ENCODE measurements at places on chromosomes 11 and 22.
A peak's percentile ranks its signal among the peaks of the same experiment; 100 is the strongest.

DNA sequence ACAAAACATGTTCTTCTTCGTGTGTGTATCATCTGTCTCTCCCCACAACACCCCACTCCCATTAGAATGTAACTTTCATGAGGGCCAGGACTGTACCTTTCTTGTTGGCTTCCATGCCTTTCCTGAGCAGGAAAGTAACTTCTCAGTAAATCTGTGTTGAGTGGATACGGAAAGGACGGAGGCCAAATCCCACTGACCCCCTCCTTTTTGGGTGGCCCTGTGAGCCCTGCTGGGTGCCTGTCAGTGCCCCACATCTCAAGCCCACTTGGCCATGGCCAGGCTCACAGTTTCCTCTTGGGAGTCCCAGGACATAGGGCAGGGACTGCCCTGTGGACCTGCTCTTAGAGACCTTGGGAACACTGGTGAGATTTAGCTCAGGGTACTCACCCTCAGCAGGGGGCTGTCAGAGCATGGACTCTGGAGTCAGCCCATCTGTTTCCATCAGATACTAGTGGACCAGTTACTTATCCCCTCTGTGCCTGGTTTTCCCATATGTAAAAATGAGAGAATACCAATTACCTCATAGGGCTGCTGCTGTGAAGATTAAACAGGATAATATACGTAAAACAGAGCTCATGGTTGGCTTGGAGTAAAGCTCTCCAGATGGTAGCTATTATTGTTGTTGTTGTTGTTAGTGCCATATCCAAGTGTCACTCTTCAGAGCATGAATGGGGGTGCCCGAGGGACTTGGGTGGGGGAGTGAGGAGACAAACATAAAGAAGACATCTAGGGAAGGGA is 1.0 kb upstream of the C11orf96 start:
- no peak for DNase-seq

GRCh38 chr11:125431481-125431880 is 64.6 kb downstream of the FEZ1 start:
- no peak for DNase-seq

- no peak for DNase-seq
Measured at GRCh38 chr11:71101046-71101445, 151.3 kb downstream of the SHANK2 start.

DNA sequence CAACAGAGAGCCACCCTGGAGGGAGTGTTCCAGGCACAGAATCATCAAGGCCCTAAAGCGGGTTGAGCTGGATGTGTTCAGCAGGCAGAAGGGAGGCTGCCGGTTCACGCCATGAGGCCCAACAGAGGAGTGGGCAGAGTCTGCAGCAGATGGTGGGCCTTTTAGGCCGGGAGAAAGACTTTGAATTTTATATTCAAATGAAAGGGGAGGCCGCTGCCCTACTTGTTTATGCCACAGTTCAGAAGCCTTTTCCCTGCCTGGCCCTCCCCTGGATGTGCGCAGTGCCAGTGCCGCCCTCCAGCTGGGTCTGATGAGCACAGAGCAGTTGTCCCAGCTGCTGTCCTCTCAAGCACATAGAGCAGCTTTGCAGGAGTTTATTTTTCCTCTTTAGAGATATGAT is 46.9 kb upstream of the TTC12 start:
- no peak for DNase-seq

DNA sequence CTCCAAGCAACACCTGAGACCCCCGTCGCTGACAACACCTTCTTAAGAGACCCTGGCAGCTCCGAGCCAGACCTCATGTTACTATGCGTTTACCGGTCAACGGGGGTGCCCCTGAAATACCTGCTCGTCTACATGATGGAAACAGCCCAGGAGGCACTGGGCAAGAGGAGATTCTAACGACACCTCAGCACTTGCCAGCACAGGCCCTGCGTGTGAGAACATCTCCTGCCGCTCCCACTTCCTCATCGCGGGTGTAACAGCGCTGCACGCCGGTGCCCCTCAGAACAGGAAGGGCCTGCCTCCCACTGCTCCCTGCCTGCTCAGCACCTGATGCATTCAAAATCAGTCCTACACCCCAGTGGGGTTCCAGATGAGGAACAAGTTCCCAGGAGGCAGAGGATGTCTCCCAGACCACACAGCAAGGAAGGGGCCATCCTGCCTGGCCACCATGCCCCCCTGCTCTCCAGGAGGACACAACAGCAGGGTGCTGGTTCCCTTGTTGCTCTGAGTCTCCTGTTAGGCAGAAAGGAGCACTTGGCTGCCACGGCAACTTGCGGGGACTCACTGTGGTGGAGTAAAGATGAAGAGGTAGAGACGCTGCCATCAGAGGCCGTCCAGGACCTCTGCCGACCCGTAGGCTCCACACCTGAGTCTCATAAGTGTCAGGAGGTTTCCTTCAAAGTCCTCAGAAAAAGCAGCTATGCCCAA is 2.1 kb downstream of the TOLLIP start:
- DNase-seq, result no peak

- no peak for DNase-seq
Measured at GRCh38 chr22:24697172-24697571, 77.3 kb downstream of the PIWIL3 start.

- DNase-seq, result no peak
Measured at GRCh38 chr11:58671983-58672633, 49.6 kb downstream of the CNTF start.

DNA sequence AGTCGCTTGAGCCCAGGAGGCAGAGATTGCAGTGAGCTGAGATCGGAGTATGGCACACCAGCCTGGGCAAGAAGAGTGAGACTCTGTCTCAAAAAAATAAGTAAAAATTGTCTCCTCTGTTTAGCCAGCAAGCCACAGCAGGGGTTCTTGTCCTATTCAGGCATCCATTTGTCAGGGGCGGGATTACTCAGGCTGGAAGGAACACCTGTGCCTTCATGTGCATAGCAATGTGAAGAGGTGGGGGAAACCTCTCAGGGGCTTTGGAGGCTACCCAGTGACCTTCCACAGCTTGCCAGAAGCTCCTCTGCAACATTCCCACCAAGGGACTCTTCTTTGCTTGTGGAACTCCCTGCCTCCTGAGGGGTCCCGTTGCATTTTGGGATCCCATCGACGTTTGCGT is 63.3 kb downstream of the FBLN1 start:
- DNase-seq, result no peak

DNA sequence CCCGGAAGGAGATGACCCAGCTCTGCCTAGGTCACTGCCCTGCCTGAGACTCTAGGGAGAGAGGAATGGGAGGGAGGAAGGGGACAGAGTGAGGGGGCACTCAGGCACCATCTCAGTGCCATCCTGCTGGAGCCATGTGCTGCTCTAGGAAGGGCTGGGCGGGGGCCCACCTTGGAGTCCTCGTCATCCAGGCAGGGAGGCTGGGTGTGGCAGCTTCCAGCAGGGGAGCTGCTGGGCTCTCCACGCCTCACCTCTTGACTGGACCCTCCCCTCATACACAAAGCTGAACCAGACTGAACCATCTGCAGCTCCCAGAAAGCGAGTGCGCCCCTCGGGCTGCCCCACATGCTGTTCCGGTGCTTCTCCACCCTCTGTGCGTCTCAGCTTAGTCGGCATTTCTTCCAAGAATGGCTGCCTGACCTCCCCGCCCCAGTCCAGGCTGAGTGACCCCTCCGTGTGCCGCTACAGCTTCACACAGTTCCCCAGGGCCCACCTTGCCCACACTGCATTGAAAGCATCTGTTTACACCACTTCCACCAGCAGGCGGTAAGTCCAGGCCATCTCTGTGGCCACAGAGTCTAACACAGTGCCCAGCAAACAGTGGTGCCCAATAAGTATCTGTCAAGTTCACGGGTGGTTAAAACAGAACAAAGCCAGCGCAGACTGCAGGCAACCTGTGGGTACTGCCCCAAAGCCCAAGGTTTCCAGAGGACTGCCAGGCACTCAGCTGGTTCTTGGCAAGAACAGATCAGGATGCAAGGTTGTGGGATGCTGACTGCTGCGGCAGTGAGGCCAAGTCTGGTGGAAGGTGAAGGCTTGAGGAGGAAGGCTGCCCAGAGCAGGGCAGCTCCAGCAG is 9.4 kb upstream of the TRIM29 start:
- DNase-seq, result no peak

- DNase-seq, result peak; percentile 60
Measured at GRCh38 chr22:38724926-38725571, 19.3 kb downstream of the GTPBP1 start.

- no peak for DNase-seq
Measured at GRCh38 chr22:45216133-45217003, 24.3 kb downstream of the KIAA0930 start.

DNA sequence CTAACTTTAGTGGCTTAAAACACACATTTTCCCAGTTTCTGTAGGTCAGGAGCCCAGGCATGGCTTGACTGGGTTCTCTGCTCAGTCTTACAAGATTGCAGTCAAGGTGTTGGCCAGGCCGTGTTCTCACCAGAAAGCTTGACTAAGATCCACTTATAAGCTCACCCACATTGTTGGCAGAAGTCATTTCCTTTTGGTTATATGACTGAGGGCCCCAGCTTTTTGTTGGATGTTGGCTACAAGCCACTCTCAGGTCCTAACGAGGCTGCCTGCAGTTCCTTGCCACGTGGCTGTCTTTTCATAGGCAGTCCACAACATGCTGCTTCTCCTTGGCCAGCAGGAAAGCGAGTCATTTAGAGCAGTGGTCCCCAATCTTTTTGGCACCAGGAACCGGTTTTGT is 79.3 kb upstream of the CRTAM start:
- no peak for DNase-seq

DNA sequence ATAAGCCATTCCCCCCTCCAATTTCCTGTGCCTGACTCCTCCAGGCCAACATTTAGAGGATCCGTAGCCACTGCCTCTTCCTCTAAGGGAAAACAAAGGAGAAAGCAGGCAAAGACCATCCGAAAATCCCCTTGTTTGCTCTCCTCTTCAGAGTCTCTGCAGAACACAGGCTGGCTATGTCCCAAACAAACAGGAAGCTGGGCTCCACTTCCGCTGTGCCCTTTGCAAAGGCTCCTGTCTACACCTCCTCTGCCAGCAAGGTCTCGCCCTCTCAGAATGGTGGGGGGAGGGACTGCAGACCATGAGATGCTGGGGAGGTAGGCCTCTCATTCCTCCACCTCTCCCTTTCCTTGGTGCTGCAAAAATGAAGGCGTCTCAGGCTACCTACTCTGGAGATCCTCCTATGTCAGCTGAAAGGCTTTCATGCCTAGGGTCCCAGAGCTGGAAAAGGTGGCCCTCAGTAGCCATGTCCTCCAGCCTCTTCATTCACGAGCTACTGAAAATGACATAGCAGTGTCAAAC is 596.2 kb downstream of the BUD13 start:
- DNase-seq, result no peak

GRCh38 chr22:40626851-40627250 is 9.7 kb downstream of the MRTFA start:
- no peak for DNase-seq

DNA sequence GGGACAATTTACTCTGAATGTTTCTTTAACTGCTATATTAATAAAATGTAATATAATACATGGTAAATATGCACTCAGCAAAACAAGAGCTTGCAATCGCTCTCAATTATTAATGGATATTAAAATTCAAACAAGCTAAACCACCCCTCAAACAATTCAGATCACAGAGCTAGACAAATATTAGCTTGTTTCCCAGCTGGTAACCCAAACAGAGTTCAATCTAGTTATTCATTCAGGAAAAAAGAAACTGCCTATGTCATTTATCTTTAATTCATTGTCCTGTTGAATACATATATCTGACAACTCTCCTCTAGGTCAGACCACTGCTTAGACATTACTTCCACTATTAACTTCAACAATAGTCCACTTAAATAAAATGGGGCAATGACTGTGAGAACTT is 78.7 kb downstream of the SERGEF start:
- DNase-seq, result no peak

GRCh38 chr11:2788168-2789071 is 88.6 kb upstream of the KCNQ1OT1 start:
- peak; percentile 28 for DNase-seq

GRCh38 chr22:45166932-45167331 is 3.2 kb downstream of the NUP50 start:
- peak; percentile 22 for DNase-seq

- no peak for DNase-seq
Measured at GRCh38 chr11:129973809-129974208, 28.8 kb downstream of the PRDM10 start.

DNA sequence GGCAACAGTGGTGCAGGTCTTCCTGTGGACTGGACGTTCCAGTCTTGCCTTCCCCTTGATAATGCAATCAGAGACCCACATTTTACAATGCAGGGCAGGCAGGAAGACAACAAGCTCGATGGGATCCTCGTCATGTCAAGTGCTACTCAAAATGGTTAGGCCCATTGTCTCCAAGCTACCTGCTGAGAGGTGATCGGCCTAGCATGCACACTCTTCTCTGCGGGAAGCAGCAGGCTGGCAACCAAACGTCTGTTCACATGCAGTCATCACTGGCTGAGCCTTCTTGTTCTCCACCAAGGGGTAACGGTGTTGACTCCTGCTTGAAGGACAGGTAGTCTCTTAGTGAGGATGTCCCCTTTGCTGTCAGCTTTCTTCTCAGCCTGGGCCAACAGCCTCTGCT is 25.5 kb upstream of the CD82 start:
- no peak for DNase-seq

- DNase-seq, result no peak
Measured at GRCh38 chr11:531919-532526, 3.4 kb downstream of the HRAS start.

DNA sequence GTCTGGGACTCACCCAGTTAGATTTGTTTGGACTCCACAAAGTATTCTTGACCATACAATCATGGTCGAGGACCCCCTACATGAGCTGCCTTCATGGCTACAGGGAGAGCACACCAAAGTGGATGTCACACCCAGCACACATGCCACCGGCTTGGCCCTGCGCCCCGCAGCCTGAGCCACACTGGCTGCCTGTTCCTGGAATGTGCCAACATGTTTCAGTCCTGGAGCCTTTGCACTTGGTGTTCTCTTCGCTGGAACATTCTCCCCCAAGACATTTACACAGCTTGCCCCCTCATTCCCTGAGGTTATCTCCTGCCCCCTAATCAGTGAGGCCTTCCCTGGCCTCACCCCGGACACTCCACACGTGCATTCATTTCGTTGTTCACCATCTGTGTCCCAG is 46.0 kb downstream of the PPARA start:
- DNase-seq, result peak; percentile 27

DNA sequence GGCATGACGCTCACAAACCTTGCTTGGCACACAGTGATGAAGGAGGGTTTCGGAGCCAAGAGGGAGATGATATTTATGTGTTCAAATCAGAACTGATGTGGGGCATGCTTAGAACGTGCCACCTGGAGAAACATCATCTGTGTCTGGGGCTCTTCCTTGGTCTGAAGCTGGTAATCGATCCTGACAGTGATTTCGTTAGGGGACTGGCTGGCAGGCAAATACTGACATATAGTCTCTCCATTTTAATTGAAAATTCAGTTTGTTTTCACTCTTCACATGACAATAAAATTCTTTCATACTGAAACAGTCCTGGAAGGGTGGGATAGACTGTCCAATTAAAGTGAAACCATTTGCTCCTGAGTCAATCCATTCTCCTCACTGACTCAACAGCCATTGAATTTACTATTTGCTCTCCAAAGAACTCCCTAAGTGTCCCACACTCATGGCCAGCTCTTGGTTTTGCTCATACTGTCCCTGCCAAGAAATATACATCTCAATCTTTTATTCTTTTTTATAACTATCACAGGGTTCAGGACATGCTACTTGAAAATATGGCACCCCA is 134.8 kb downstream of the TRPC6 start:
- DNase-seq, result no peak
